Left cardiac atrium (tissue), 4 donors: ENCODE measurements at places on chromosomes 11 and 22. TPM values are rescaled to one million over a fixed set of nuclear protein-coding genes. Genes with fewer than 3 reads are reported as not detected.

SPTBN2 gene
- 3.2 TPM for total RNA-seq

SLC1A2 gene
- 3.3 TPM for total RNA-seq

FAM118A gene
- total RNA-seq, result 23.5 TPM

PDGFD gene
- total RNA-seq, result 8.7 TPM

CHST1 gene
- total RNA-seq, result 3.2 TPM

RDX gene
- total RNA-seq, result 100 TPM

ANO1 gene
- 14.2 TPM for total RNA-seq

RHOD gene
- total RNA-seq, result 42.8 TPM

RAPSN gene
- not detected for total RNA-seq

OR51I2 gene
- not detected for total RNA-seq

DNA sequence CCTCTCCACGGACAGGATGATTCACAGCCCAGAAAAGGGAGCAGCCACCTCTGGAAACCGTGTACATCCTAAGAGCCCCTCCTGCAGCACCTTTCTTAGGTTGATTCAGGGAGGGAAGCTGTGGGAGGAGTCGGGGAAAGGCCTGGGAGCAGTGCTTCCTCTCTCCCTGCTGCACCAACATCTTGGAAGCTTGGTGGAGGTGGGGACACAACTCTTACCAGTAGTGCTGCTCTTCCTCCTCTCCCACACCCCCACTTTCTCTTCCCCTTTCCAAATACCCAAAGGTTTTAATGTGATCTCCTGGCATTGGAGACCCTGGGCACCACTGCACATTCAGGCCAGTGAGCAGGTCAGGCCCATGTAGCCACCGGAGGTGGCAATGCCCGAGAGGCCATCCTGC, 46.4 kb upstream of the HORMAD2 start:
- no peak for DNase-seq

- no peak for DNase-seq
These were observed 236.8 kb upstream of the PITPNB start for GRCh38 chr22:28155808-28156207.

DNA sequence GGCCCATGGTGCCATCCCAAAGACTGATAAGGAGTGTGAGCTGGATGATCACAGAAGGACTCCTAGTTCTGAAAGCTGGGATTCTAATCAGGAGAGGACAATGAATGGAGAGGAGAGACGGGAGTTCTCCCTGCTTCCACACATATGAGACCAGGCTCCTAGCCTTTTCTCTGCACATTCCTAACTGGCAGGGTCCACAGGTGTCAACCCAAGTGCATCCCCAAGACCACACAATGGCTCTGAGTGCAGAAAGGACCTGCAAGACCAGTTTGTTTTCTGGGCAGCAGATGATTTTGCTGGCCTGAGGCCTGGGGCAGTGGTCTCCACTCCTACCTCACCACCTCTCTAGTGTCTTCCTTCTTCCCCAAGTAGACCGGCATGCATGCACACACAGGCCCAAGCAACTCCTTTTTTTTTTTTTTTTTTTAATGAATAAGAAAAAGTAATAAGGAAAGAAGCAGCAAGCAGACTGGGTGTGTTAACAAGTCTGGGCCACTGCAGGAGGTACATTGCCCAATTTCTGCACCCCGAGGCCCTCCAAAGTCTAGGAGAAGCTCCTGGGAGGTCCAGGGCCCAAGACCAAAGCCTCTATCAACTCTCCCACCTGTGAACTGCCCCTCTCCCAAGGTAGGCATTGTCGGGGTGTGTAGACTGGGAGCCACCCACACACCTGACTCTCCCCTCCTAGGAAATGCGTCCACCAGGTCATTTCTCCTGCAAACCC, 1.2 kb upstream of the TSKU start:
- DNase-seq, result no peak

DNA sequence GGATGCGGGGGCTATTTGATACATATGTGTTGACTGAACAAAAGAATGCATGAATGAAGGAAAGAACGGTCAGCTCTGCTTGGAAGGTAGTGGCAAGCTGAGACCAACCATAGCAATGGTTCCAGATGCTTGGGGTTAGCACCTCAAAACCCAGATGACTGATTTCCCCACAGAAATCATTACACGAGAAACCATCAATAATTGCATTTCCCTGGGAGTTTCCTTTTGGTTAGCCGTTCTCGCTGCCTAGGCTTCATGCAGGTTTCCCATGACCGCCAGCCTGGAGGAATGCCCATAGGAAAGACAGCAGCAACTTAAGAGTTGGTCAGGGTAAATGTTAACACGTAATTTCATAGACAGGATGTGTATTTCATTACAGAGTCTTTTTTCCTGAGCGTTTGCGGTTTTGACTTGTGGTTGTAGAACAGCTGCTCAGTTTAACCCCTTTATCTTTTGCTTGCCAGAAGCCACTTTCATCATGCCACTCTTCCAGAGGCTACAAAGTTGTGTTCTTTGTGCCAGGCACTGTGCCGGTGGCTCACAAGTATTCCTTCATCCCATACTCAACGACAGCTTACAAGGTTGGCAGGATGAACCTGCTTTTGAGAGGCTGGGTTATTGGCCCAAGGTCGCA, 2.8 kb downstream of the IL17RA start:
- no peak for DNase-seq

GRCh38 chr22:42086051-42086450, 4.5 kb downstream of the NDUFA6 start:
- no peak for DNase-seq

DNA sequence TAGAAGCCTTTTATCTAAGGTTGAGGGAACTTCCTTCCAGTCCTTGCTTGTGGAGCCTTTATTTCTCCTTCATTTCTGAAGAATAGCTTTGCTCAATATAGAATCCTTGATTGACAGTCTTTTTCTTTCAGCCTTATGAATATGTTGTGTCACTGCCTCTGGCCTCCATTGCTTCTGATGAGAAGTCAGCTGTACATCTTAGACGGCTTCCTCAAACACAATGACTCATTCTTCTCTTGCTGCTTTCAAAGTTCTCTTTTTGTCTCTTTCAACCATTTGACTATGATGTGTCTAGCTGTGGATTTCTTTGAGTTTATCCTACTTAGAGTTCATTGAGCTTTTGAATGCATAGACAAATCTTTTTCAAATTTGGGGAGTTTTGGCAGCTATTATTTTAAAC, 893.2 kb downstream of the BRD1 start:
- DNase-seq, result no peak

DNA sequence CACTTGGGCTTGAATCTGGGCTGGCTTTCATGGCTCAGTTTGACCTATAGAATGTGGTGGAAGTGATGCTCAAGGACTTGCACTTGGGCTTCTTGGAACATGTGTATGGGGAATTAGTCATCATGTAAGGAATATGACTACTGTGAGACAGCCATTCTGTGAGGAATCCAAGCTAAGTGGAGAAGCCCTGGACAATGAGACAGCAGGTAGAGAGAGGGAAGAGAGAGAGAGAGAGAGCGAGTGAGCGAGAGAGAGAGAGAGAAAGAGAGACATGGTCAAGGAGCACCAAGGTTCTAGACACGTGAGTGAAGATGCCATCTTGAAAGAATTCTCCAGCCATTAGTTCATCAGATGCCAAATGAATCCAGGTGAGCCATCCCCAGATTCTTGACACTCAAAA, 261.6 kb upstream of the SORL1-AS1 start:
- no peak for DNase-seq

GRCh38 chr11:72241291-72241781, 2.6 kb downstream of the PHOX2A start:
- no peak for DNase-seq

GRCh38 chr11:72162891-72163492, 27.5 kb downstream of the FOLR3 start:
- DNase-seq, result no peak

- no peak for DNase-seq
These were observed 139.1 kb downstream of the SLC17A6 start for GRCh38 chr11:22477312-22477711.

DNA sequence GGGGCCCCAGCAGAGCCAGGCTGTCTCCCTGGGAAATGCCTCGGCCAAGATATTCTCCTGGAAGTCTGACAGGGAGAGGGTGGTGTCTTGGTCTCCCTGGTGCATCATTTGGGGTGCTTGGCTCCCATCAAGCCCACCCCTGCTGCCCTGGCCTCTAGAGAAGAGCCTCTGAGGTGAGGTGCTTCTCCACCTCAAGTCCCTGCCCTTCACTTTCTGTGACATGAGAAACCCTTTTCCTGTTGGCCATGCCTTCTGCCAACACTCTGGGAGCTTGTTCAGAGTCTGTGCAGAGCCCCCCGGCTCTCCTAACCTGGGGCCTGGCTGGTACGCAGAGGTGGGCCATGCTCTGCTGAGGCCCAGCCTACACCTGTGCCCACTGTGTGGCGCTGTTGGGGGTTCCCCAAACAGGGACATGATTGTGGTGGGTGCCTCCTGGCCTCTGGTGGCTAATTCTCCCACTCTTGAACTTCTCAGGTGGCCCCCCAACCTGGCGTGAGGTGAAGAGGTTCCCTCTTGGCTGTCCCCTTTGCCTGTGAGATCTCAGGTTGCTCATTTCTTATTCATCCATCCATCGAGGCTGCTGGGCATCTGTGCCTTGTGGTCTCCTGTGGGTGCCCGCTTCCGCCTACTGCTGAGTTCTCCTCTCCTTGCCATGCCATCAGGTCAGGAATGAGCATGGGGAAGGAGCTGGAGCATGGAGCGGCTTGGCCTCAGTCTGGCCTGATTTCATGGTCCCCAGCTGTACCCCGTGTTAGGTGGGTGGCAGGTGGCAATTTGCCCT, 19.2 kb upstream of the DGCR8 start:
- DNase-seq, result no peak

DNA sequence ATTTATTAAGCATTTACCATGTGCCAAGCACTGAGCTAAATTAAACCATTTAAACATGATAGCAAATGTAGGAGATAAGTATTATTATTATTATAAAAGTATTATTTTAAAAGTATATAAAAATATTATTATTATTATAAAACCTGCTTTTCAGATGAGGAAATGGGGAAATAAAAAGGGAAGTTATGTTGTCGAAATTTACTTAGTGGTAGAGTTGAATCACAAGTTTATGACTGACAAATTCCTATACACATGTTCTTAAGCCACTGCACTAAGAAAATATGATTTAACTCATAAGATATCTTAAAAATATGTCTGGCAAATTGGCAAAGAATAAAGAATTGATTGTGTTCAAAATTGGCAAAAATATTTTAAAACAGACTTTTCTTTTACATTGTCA, 53.8 kb downstream of the CASP12 start:
- no peak for DNase-seq

DNA sequence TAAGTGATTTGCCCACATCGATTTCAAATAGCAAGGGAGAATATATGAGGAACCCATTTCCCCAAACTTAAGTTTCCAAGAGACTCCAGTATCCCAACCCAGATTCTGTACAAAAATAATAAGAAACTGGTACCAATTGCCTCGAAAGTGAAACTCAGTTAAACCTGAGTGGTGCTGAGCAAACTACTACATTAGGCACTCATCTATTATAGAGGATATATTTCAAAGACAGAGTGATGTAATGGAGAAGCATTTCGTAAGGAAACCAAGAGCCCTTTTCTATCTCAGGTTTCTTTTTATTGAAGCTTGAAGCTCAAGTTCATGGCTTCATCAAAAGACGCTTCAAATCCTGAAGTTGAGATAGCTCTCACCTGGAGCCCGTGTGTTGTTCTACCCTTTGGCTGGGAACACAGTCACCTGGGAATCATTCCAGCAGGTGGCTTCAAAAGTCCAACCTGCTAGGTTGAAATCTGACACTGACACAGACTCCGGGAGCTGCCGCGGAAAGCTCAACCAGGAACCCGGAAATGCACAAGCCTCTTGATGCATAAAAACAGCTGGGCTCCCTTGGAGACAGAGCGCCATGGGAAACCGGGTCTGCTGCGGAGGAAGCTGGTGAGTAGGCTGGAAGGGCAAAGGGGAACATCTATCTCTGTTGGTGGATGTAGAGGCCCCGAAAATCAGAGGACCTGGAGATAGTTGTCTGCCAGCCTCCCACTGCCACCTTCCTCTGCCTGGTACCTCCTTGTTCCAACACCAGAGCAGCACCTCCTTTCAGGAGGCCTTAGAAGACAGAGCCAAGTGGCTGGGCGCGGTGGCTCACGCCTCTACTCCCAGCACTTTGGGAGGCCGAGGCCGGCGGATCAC, at the start of gene C11orf52:
TSS of gene C11orf52 (plus strand) at position 524 of the 867 bp plus-strand sequence. CDS start at position 584, 60 bp downstream.
- DNase-seq, result no peak

- peak; percentile 41 for DNase-seq
These were observed 38.7 kb upstream of the RCN1 start for GRCh38 chr11:32052215-32052614.

DNA sequence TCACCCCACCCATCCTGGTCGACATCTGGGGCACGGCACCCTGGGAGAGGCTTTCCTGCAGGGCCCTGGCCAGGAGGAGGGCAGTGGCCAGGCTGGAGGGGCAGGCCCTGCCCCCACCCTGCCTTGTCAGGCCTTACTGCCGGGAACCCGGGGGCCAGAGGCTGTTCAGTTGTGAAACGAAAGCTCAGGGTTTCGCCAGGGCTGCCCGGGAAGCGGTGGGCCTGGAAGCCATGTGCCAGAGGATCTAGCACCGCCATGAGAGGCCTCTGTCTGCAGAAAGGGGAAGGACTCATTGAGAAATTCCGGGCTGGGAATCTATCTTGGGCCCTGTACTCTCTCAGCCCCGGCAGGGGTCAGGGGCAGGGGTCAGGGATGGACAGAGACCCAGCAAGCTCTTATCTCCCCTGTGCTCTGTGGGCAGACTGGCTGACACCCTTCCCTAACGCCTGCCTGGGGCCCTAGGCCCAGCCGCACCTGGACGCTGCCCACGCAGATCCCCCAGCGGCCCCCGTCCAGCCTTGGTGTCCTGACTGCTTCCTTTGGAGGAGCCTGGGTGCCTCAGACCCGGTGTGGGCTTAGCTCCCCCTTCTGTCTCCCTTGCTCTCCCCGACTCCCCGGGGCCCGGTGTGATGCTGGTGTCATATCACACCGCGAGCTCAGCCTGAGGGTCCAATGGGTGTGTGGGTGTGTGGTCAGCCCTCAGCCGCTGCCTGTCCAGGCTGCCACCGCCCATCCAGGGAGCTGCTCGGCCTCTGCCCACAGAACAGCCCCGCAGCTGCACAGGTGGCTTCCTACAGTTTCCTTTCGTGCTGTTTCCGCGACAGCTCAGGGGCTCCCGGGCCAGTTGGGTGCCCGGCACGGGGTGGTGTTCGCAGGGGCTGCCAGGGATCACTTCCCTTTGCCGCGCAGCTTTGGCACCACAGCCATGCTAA, 6.5 kb downstream of the PIM3 start:
- DNase-seq, result peak; percentile 76

- DNase-seq, result no peak
These were observed 36.8 kb downstream of the MN1 start for GRCh38 chr22:27764722-27765236.

GRCh38 chr11:116108161-116108560, 603.9 kb upstream of the CADM1 start:
- DNase-seq, result no peak

DNA sequence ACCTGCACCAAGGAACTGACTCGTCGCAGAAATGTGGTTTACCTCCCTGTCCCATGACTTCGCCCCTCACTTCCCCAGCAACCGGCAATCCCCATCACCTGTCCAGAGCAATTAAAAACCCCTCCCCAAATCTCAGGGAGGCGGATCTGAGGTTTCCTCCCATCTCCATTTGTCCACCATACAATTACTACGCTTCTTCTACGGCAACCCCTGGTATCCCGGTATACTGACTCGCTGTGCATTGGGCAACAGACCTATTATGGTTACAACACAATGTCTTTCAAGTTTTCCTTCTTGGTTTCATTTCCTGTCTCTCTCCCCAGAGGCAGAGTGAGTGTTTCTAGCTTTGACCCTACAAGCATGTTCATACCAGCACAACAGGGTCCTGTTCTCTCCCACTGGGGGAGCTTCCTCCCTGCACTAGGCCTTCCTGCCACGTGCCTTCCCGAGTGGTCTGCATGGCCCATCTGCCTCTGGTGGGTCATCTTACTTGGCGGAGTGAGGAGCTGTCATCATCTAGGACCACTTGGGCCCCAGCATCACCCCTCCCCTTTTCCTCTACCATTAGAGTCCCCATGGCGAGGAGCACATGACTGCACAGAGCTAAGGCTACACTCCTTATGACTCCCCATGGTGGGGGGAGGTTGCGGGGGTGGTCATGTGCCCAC, 30.3 kb upstream of the NAP1L4 start:
- DNase-seq, result no peak
